ENCODE measurements at places on chromosomes 7 and 10.

DNA sequence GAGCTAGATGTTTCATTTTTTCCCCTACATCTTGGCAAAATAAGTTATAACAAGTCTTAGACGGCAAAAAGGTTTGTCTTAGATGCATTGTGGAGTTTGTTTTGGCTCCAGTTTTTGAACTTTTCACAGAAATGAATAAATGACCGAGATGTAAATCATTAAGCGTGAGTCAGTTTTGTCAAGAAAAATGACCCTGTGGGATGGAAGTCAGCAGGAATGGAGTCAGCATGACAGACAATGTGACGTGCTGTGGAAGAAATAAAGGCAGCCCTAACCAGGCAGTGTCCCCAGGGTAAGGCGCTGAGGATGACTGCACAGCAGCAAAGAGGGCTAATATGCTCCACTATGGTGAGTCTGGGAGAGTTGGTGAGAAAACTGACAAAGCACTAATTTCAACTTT lies 163.2 kb downstream of the NOC3L start:
- DNase-seq, result no peak

DNA sequence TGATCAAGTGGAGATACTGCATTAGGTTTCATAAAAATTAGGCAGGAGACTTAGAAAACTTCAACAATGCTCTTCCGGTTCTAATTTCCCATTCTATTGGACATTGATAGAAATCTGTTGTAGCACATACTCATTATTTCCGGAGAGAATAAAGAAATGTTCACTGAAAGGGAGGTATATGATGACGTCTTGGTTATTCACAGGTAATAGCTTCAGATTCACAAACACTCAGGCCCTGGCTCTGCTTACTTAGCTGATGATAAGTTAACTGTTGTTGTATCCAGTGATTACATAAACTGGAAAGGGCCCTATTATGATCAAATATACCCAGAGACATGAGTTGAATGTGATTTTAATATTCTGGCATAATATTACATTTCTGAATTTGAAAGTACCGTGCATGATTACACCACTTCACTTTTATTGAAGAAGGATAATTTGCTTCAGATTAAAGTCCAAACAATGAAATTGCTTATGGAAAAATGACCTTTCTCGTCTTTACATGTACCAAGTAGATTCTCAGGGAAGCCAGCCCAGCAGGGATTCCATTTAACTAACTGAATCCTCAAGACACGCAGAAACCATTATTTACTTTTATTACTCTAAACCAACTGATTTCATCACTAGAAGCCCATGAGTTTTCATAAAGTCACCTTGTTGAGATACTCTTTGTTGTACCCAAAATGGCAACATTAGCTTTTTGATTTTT lies 288.0 kb upstream of the PITRM1 start:
- no peak for DNase-seq

DNA sequence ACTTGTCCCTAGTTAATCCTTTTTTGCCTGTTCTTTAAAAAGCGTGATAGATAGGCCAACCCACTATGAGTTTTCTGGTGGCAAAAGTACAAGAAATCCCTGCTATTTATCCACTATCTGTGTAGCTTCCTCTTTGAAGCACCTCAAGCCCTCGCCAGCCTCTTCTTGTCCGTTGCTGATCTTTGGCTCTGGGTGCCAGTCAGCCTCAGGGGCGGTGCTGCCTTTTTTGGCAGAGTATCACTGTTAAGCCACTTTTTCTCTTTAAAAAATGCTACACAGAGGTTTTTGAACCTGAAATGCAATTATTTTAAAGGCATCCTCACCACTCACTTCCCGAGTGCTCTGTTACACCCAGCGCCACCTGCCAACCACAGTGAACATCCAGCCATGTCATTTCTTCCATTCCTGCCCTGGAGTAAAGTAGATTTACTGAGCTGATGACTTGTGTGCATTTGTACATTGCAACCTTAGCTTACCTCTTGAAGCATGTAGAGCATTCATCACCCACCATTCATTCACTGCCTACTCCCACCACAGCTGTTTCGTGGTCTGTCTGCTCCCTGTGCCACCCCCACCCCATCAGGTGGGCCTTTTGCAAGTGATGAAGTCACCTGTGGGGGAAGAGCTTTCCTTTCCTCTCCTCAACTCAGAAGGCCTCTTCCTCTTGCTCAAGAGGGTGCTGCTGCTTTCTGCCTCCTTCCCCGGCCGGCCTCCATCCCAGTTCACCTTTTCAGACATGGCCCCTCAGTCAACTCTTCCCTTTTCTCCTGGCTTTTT lies 414.2 kb upstream of the GALNT17 start:
- no peak for DNase-seq

DNA sequence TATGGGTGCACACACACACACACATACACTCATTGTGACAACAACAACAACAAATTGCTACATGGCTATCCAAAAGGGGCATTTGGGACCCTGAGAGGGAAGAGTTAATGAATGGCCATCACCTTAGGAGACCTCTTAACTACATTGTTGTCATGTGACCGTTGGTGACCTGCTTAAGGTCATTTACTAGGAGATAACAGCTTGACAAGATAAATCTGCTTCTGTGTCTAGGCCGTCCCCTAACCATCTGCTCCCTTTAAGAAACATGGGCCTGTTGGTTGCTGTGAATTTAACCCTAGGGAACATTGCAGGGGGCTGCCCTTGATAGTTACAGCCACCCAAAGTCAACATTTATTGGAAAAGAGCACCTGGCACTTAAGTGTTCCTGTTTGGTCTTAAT lies 29.7 kb downstream of the C1QL3 start:
- DNase-seq, result no peak

- no peak for DNase-seq
Measured at GRCh38 chr10:118447478-118448270, 105.5 kb upstream of the FAM204A start.

GRCh38 chr7:30080818-30081217 lies 52.6 kb downstream of the PLEKHA8 start:
- DNase-seq, result no peak

DNA sequence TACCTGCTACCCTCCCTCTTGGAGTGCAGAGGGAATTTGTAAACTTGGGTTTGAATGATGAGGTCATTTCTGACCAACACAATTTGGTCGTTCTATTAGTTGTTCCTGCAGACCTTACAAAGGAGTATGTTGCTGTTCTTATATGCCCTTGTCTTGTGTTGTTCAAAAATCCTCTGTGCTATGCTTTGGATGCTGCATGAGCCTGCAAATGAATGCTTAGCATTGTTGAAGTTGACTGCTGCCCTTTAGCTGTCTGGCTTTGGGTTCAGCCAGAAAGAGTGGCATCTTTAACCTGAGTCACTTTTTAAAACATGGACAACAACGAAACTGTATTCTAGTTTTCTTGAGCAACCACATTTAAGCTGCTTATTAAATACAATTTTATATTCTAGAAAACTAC lies 80.3 kb downstream of the SND1 start:
- no peak for DNase-seq

DNA sequence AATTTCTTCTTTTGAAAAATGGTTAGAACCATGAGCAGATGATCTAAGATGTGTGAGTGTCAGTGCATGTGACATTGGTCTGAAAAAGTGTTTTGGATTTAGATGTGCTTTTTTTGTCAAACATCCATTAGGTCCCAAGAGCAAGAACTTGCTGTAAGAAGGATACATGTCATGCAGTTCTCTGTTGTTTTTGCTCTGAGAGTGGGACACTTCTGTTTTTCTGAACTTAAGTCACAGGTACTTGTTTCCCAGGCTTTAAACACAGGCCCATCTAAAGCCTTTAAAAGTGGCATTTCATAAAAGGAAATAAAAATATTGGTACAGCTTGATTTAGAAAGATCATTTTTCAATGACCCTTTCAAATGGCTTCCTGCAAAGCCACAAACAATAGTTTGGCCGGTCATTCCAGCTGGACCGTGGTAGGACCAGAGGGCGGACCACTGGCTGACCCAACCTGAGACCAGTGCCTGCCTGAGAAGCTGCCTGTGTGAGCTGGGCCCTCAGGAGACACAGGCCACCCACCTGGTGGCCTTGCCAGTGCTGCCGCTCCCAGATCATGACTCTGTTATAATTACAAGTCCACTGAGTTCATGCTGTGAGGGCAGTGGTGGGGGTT lies 92.7 kb downstream of the EEPD1 start:
- DNase-seq, result peak; percentile 19

DNA sequence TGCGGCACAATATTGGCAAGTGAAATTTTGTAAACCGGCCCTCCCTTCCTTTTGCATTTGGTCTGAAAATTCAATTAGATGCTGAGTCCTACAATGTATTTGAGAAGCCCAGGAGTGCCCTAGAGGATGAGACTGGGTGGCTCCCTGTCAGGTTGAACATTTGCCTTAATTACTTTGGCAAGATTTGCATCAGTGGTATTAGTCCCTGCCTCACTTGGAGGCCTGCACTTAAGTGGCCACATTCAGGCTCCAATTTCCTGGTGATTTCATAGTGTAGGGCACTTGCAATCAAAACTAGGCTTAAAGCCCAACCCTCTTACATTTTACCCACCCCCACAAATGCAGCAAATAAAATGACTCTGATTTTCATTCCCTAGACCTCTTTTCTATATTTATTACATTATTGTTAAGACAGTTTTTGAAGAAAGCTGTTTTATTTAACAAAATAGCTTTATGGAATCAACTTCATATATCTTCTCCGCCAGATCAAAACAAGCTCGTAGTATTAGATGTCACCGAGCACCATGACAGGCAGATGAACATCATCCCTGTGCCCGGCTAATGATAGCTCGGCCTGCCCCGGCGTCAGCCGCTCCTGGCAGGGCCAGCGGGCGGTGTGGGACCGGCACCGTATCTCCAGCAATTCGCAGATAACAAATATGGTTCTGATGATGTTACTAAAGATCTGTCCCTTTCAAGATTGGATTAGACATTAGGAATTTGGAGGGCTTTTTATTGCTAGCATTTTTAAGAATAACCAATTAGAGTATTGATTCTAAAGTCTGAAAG lies 73.6 kb downstream of the EGFR start:
- DNase-seq, result no peak

GRCh38 chr10:78565841-78566240 lies 502.9 kb upstream of the ZMIZ1 start:
- no peak for DNase-seq

DNA sequence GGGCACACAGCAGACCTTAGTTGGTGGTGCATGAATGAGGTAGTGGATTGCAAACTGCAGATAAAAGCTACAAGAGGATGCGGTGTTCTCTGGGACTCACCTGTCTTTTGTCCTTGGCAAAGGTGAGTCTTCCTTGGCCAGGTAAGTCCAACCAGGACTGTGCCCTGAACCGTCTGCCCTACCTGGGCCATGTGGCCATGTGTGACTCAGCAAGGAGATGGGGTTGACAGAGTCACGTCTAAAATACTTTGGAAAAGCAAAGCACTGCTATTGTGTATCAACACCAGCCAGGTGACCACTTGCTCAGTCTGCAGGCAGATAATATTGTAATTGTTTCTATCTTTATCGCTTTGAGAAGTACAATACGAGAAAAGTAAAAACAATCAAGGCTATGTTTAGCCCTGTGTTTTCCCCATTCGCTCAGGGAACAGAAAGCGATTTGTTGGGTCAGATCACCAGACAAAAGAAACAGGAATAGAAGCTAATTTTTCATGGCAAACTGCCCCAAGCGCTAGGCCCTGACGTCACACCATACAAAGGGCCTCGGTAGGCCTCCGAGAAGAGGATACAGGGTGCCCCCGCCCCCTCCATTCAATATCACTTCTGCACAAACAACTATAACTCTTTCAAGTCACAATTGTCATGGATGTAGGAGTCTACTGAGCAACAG lies 57.3 kb downstream of the FAM53B start:
- peak; percentile 91 for DNase-seq

GRCh38 chr10:125976960-125977605 lies 80.7 kb downstream of the FANK1 start:
- peak; percentile 43 for DNase-seq

- DNase-seq, result no peak
Measured at GRCh38 chr10:71320592-71320991, 1.5 kb downstream of the SLC29A3 start.

DNA sequence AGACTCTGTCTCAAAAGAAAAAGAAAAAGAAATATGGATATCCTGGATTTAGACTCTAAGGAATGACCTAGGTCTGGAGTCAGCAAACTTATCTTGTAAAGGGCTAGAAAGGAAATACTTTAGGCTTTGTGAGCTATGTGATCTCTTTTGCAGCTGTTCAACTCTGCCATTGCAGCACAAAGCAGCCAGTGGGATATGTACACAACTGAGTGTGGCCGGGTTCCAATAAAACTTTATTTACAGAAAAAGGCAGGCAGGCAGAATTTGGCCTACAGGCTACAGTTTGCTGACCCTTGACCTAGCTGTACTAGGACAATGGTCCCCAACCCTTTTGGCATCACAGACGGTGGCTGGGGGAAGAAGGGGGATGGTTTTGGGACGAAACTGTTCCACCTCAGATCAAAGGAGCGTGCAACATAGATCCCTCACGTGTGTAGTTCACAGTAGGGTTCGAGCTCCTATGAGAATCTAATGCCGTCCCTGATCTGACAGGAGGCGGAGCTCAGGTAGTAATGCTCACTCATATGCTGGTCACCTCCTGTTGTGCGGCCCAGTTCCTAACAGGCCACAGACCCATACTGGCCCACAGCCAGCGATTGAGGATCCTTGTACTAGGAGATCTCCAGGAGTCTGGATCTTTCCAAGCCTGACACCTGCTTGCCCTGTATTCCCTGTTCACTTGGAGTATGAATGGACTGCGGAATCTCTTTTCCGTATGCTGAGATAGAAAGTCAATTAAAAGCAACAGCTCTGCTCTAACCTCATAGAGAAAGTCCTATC lies 63.0 kb downstream of the CUL1 start:
- no peak for DNase-seq

DNA sequence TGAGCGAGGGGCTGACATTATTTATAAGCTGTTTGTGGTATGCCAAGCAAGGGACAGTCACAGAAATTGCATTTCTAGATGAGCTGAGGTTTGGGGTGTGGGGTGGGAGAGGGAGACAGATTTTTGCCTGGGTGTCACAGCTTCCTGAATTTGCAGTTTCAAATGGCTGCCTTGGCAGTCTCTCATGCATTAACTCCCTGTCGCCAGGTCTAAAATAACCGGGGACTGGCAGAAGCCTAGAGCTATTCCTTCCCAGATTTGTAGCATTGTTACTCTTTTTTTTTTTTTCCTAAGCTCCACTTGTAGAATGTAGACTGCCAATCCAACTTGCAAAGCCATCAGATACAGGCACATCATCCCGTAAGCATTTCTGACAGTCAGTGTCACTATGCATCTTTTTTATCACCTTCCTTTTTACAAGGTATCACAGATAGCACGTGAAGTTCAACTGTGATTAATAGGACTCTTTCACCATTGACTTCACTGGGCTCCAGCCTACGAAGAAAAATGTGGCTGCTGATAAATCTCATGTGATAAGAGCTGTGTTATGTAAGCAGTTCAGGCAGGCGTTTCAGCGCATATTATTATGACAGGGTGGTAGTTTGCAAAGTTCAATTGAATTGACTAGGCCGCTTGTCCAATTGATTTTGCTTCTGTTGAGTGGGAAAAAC lies 130.7 kb upstream of the CELF2 start:
- DNase-seq, result no peak

Measured in dermis blood vessel endothelial cell (primary cell).